NCI-H1092 (cell line): ENCODE measurements at places on chromosomes 16 and 17.
A peak's percentile ranks its signal among the peaks of the same experiment; 100 is the strongest.

- no peak for DNase-seq
These were observed 26.4 kb upstream of the SLC7A5 start for GRCh38 chr16:87895641-87896141.

DNA sequence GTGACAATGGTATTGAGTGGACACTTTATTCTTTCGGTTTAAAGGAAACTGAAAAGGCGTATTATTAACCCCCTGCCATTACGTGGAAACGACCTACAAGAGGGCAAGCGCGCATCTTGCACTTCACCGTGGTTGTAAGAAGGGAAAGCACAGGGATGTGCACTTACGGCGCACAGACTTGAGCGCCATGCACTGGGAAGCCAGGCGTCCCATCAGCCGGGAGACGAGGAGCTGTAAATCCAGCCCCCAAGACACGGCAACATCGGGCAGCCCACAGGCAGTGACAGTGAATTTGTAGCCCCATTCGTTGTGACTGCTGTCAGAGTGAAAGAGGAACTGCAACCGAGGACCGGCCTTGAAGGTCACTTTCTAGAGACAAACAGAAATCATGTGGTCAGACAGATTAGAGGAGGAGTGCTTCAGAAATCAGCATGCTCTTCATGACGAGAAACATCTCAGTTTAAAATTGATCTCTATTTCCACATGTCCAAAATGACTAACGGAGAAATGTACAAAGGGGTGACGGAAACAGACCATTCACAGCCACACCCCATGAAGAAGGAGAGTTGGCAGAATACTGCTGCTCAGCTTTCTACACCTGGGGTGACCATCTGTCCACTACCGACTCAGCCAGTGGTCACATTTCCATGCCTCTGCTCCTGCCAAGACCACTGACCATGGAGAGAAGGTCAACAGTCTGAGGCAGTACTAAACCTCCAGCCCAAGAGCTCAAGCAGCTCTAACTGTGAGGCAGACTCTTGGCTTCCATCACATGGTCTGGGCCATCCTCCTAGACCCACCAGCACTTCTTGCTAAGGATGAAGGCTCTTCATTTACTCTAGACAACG is 68.6 kb downstream of the ZZEF1 start:
- no peak for DNase-seq

- DNase-seq = no peak
These were observed 11.7 kb downstream of the CCDC57 start for GRCh38 chr17:82200743-82201497.

DNA sequence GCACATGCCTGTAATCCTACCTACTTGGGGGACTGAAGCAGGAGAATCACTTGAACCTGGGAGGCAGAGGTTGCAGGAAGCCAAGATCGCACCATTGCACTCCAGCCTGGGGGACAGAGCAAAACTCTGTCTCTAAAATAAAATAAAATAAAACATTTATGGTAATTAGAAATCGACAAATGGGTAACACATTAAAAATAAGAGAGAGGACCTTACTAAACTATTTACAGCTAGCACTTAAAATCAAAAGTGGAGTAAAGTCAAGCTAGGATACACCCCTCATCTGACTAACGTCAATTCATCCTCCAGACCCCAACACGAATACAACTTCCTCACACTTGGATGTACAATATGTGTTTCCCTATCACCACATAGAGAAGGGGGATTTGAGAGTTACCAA is 27.8 kb upstream of the RHOT1 start:
- DNase-seq = no peak

- peak; percentile 85 for DNase-seq
These were observed 804 bp downstream of the TGFB1I1 start for GRCh38 chr16:31472709-31473203.

GRCh38 chr17:29089601-29090044 is 46.7 kb downstream of the PIPOX start:
- DNase-seq = peak; percentile 51

DNA sequence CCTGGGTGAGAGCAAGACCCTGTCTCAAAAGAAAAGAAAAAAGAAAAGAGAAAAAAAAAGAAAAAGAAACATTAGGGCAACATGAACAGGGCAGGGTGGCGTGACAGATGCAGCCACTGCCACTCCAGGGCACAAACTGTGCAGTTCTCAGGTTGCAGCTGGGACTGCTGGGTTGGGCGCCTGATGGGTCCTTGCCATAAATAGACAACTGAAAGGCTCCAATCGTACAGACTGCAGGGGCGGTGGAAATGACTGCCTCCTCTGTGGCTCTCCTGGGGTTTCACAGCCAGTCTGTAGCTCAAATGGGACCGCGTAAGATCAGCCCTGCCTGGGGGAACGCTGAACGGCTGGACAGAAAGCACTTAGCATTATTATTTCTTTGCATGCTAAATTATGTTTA is 130.7 kb downstream of the CPPED1 start:
- DNase-seq = no peak

- DNase-seq = no peak
These were observed 19.3 kb downstream of the TENT4B start for GRCh38 chr16:50172195-50172922.

- no peak for DNase-seq
These were observed 9.1 kb upstream of the CRISPLD2 start for GRCh38 chr16:84810518-84811273.

GRCh38 chr17:34902831-34903547 is 58.3 kb downstream of the CCT6B start:
- no peak for DNase-seq

GRCh38 chr17:51487947-51488346 is 227.6 kb downstream of the UTP18 start:
- DNase-seq = no peak

DNA sequence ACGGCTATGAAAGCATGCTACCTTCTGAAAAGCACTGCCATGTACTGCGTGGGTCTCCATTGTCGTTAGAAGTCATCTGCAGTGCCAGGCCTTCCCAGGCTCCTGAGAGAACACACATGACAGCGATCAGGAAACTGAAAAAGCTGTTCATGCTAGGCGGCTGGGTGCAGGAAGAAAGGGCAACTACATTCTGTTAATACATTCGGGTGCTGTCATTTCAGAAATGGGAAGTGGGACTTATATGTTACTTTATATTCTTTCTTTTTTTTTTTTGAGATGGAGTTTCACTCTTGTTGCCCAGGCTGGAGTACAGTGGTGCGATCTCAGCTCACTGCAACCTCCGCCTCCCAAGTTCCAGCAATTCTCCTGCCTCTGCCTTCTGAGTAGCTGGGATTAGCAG is 19.9 kb downstream of the CFAP20 start:
- no peak for DNase-seq

DNA sequence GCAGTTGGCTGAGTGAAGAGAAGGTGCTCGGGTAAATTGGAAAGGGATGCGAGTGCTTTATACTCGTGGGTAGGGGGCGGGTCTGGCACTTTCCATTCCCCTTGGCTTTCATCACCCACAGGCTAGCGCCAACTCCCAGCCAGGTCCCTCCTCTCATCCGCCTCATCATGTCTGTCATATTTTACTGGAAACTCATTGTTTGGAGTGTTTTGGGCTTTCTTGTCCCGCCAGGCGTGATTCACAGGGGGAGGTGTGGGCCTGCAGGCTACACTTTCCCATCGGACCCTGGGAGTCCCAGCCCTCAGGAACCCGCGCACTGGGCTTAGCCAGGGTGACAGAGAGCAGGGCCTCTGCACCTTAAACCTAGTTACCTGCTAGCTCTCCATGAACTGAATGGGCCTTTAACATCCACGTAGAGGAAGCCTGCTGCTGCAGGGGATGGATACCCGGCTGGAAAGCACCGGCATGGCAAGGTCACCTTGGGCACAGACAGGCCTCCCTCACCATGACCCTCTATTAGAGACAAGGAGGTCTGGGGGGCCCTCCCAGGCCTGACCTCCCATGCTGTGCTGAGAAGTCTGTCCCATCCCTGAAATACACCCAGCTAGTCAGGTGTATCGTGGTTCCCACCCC is at the start of gene KRT14:
Gene KRT14 (minus strand): TSS at position 33 of the 633 bp plus-strand sequence. CDS start 61 bp downstream, outside the sequence.
- DNase-seq = no peak

GRCh38 chr17:31674717-31675349 is 184.2 kb downstream of the COPRS start:
- no peak for DNase-seq

DNA sequence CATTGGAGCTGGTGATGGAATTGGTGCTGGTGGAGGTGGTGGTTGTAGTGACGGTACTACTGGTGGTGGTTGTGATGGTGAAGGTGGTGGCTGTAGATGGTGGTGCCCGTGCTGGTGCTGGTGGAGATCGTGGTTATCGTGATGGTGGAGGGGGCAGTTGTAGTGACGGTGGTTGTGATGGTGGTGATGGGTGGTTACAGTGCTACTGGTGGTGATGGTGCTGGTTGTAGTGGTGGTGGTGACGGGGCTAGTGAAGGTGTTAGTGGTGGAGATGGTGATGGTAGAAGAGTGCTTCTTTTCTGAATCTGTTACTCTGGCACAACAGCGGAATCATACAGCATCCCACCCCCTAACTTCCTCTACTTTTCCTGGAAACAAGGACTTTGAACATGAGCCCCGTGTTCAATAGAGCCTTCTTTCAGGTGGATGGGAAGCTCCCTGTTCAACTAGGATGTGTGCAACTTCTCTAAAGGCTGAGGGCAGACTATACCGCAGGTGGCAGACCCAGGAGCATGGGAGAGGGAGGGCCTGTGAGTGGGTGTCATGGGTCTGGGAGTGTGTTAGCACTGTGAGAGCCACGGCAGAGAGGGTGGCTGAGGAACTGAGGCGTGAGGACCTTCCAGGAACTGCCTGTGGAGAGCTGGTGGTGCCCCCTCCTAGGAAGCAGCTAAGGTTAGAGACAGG is 8.2 kb downstream of the TBX21 start:
- no peak for DNase-seq

DNA sequence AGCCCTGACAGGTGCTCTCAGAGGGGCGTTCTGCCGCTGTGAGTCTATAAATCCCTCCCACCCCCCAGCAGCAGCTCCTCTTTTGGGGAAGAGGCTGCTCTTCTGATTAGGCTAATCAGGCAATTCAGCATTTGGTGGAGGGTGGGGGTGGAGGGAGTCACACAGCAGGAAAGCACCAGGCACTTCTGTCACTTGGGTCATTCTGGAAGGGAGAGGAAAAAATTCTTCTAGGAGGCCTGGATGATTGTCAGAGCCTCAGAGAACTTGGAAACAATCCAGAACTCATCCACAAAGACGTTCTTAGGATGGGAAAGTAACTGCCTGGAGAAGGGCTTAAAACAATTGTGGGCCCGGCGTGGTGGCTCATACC is 7.3 kb upstream of the SSTR2 start:
- DNase-seq = no peak

DNA sequence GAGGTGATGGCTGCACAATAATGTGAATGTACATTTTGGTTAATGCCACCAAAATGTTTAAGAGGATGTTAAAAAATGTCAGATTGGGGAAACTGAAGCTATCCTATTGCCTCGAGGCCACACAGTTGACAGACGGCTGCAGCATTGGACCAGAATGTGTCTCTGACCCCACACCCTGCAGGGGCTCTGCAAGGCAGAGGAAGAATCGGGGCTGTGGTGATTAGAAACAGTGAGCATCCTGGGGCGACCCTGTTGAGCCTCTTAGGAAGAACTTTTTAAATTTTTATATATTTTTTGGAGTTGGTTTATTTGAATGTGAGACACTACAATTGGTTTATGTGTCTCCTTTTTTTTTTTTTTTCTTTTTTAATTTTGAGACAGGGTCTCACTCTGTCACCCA is 15.0 kb upstream of the ADORA2B start:
- DNase-seq = no peak

- no peak for DNase-seq
These were observed 14.0 kb downstream of the MPP3 start for GRCh38 chr17:43818966-43819365.

DNA sequence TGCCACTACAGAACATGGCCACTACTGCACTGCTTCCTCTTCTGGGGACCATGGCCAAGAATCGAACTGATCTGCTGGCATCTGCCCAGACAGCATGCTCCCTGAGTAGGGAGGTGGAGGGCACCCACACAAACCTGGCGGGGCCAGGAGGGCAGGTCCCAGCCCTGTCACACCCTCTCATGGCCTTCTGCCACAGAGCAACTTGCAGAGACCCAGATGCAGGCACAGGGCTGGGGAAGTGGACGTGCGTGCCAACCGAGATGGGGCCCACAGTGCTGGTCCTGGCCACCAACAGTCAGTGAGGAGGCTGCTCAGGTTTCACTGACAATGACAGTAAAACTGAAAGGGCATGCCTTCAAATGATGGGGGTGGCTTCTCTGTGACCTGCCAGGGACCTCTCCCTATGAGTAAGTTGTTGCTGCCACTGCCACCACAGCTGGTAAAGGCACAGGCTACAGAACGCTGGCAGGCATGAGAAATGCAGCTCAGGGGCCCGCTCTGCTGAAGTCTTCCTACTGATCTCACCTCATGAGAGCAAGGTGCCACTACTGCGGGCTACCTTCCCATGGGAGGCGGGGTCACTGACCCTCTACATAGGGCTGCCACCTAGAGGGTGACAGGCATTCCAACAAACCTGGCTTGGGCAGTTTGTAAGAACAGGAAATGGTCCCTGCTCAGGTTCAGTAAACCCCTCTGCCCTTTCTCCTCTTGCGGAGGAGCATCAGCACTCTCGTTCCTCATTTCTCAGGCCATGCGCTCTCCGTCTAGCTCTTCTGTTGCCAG is 15.5 kb downstream of the HIC1 start:
- DNase-seq = no peak

- DNase-seq = no peak
These were observed 64.2 kb downstream of the PITPNC1 start for GRCh38 chr17:67441052-67441895.

- DNase-seq = no peak
These were observed 258.3 kb upstream of the MON1B start for GRCh38 chr16:76932541-76933211.

- DNase-seq = no peak
These were observed 6.1 kb upstream of the MEFV start for GRCh38 chr16:3262517-3262916.

- peak; percentile 31 for DNase-seq
These were observed 488.5 kb upstream of the SOX9 start for GRCh38 chr17:71632328-71632727.

- DNase-seq = no peak
These were observed 59.8 kb upstream of the RPH3AL start for GRCh38 chr17:412211-413015.

- no peak for DNase-seq
These were observed 191.0 kb downstream of the TANC2 start for GRCh38 chr17:63156986-63157385.

DNA sequence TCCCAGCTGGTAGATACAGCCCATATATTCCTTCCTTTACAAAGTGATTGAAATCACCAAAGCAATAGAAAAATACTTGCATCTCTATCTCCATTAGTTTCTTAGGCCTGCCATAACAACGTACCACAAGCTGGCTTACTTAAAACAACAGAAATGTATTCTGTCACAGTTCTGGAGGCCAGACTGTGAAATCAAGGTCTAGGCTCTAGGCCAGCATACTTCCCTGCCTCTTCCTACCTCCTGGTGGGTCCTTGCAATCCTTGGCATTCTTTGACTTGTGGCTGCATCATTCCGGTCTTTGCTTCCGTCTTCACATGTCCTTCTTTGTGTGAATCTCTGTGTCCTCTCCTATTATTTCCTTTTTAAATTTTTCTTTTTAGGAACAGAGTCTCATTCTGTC is 62.5 kb downstream of the ERCC4 start:
- no peak for DNase-seq
